ENCODE measurements at places on chromosomes 4 and X. TPM values are rescaled to one million over a fixed set of nuclear protein-coding genes. Genes with fewer than 3 reads are reported as not detected.

Gene KLF3
- total RNA-seq = 20.7 TPM

DNA sequence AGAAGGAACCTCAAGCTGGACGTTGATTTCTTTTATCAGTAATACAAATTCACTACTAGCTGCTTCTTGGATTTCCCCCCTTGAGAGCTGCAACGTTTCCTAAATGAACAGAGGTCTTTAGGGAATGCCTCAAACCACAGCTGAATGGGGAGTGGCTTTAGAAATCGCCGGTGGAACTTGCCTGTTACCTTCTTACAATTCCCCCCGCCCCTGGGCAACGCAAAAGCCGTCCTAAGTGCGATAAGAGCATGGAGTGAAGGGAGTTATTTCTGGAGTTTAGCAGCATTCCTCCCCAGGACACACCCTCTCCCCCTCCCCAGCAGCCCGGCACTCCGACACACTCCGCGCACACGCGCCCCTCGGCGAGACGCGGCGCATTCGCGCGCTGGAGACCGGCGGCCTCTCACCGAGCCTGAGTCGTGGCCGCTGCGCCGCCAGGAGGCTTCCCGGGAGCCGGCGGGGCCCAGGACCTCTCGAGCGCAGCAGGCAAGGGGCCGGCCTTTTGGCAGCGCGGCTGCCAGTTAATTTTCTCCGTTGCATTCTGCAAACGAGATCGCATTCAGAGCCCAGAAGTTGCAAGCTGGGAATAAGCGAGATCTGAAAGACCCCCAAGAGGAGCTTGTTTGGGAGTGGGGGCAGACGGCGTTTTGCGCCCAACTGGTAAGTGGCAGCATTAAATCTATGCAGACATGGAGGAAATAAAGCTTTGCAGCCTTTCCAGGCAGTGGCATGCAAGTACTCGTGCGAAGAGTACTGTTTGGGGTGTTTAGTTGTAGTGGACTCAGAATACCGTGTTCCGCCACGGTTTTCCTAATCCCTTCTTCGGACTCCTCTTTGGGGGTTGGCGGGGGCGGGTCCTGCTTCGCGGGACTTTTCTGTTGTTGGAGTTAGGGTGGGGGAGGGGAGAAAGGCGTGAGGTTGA lies 134.7 kb downstream of the PALLD start:
- DNase-seq = peak; percentile 90
- peaks cover 14% of the 10 kb centered on the region for H3K4me1 ChIP-seq
- peak overlapping the region; percentile 96 for H3K27ac ChIP-seq
- H3K36me3 ChIP-seq = no peaks in the 10 kb centered on the region

DNA sequence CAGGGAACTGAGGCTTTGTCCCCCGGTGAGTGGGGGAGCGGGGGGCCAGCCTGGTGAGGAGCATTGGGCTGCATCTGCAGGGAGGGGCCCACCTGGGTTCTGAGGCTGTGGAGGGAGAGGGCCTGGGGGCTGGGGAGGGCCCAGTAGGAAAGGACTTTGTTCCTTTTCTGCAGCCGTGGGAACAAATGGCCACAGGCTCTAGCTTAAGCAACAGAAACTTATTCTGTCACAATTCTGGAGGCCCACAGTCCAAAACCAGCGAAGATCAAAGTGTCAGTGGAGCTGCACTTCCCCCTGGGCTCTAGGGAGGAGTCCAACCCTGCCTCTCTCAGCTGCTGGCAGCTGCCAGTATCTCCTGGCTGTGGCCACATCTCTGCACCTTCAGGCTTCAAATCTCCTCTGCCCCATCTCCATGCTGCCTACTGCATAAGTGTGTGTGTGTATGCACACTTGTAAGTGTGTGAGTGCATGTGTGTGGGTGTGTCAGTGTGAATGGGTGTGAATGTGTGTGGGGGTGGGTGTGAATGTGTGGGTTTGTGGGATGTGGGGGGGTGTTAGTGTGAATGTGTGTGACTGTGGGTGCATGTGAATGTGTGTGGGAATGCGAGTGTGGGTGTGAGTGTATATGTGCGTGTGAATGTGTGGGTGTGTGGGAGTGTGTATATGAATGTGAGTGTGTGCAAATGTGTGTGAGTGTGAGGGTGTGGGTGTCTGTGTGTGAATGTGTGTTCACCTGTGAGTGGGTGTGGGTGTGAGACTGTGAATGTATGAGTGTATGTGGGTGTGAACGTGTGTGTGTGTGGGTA lies 204.5 kb upstream of the PSAPL1 start:
- H3K36me3 ChIP-seq = no peaks in the 10 kb centered on the region
- H3K27ac ChIP-seq = no peak overlapping the region
- no peaks in the 10 kb centered on the region for H3K27me3 ChIP-seq
- H3K4me3 ChIP-seq = no peak overlapping the region
- DNase-seq = no peak
- no peaks in the 10 kb centered on the region for H3K4me1 ChIP-seq

GRCh38 chr4:76194325-76194724 lies 19.3 kb downstream of the SCARB2 start:
- H3K4me1 ChIP-seq = no peaks in the 10 kb centered on the region
- DNase-seq = no peak
- H3K36me3 ChIP-seq = peaks cover 19% of the 10 kb centered on the region
- no peak overlapping the region for H3K27ac ChIP-seq
- no peaks in the 10 kb centered on the region for H3K27me3 ChIP-seq
- H3K4me3 ChIP-seq = no peak overlapping the region

DNA sequence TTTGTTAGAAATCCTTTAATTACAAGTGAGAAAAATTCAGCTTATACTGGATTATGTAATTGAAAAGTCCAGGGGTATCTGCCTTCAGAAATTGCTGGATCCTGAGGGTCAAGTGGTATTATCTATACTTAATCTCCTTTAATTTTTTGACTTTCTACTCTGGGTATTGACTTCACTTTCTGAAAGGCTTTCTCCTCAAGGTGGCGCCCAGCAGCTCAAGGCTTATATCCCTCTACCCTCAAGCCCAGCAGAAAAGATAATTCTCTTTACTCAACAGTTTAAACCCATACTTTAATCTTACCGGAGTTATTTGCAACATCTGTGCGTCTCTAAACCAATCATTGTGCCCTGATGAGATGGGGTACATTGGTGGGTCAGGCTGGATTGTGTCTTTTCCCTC lies 129.5 kb downstream of the LARP7 start:
- peaks cover 8% of the 10 kb centered on the region for H3K4me1 ChIP-seq
- H3K4me3 ChIP-seq = no peak overlapping the region
- H3K36me3 ChIP-seq = peaks cover 30% of the 10 kb centered on the region
- no peaks in the 10 kb centered on the region for H3K27me3 ChIP-seq
- peak; percentile 77 for DNase-seq

Gene PABPC1L2A
- 0.31 TPM for total RNA-seq

- DNase-seq = peak; percentile 71
- no peak overlapping the region for H3K4me3 ChIP-seq
- H3K27me3 ChIP-seq = peaks cover 19% of the 10 kb centered on the region
- H3K36me3 ChIP-seq = no peaks in the 10 kb centered on the region
- no peaks in the 10 kb centered on the region for H3K4me1 ChIP-seq
- H3K27ac ChIP-seq = no peak overlapping the region
These were observed 5.7 kb upstream of the RNF4 start for GRCh38 chr4:2462992-2463762.

Data from endodermal cell (in vitro differentiated cells).